Progenitor cell of endocrine pancreas (in vitro differentiated cells): ENCODE measurements at places on chromosomes 13 and 19. TPM values are rescaled to one million over a fixed set of nuclear protein-coding genes. Genes with fewer than 3 reads are reported as not detected.

Gene TEX29
- total RNA-seq = 0.43 and 0.44 TPM in 2 replicates

Gene ZNF709
- 5.8 and 9.1 TPM in 2 replicates for total RNA-seq

Gene DAND5
- total RNA-seq = not detected in 2 replicates

Gene OVOL3
- total RNA-seq = 0.47 TPM in 1 of 2 replicates, not detected in the other

Gene TDRD3
- total RNA-seq = 28.5 and 30.4 TPM in 2 replicates

Gene HCN2
- total RNA-seq = 0.34 and 0.47 TPM in 2 replicates

Gene CD209
- total RNA-seq = not detected in 2 replicates

Gene COMP
- 0.13 and 0.24 TPM in 2 replicates for total RNA-seq

Gene TMPRSS9
- total RNA-seq = not detected in 2 replicates

Gene FKRP
- 42.9 and 44.1 TPM in 2 replicates for total RNA-seq

Gene OR10H5
- not detected in 2 replicates for total RNA-seq

Gene ZNF441
- total RNA-seq = 3.8 and 4.4 TPM in 2 replicates

Gene PRR20A
- total RNA-seq = not detected in 2 replicates

Gene KLF2
- 2.7 TPM in 2 replicates for total RNA-seq

Gene NTN5
- total RNA-seq = 0.91 and 1.0 TPM in 2 replicates

Gene OR7D2
- 1.2 and 1.8 TPM in 2 replicates for total RNA-seq

Gene STARD13
- total RNA-seq = 11.6 and 11.7 TPM in 2 replicates

Gene IZUMO1
- 0.55 and 1.0 TPM in 2 replicates for total RNA-seq

Gene IFI30
- not detected in 2 replicates for total RNA-seq

Gene GPR183
- not detected in 2 replicates for total RNA-seq

Gene CEACAM18
- total RNA-seq = not detected in 2 replicates

Gene CEACAM4
- total RNA-seq = not detected in 2 replicates

Gene CEACAM16
- total RNA-seq = not detected in 2 replicates

Gene CYP4F12
- not detected in 2 replicates for total RNA-seq

Gene SACS
- 7.1 and 9.3 TPM in 2 replicates for total RNA-seq

Gene CD22
- total RNA-seq = 3.8 and 5.1 TPM in 2 replicates

Gene ZNF544
- total RNA-seq = 61.0 and 70.5 TPM in 2 replicates

Gene CALR3
- total RNA-seq = not detected in 2 replicates

Gene ASF1B
- 18.4 TPM in 2 replicates for total RNA-seq

Gene HTR2A
- not detected in 2 replicates for total RNA-seq

Gene SIGLEC12
- not detected in 2 replicates for total RNA-seq

Gene ZNF20
- total RNA-seq = 9.9 and 12.1 TPM in 2 replicates

Gene KLK3
- total RNA-seq = not detected in 2 replicates

Gene ZNF547
- total RNA-seq = 5.7 and 6.1 TPM in 2 replicates

Gene ZNF534
- total RNA-seq = 0.22 and 0.49 TPM in 2 replicates

Gene SLC6A16
- 10.5 and 11.8 TPM in 2 replicates for total RNA-seq

Gene LHB
- not detected in 2 replicates for total RNA-seq

Gene RYR1
- 0.65 and 1.4 TPM in 2 replicates for total RNA-seq

Gene IL12RB1
- not detected in 2 replicates for total RNA-seq

Gene LGALS14
- not detected in 2 replicates for total RNA-seq

Gene IGFL3
- not detected in 2 replicates for total RNA-seq

Gene IRGC
- not detected in 2 replicates for total RNA-seq

Gene ONECUT3
- 41.9 and 42.9 TPM in 2 replicates for total RNA-seq

Gene JSRP1
- 1.00 and 1.6 TPM in 2 replicates for total RNA-seq

Gene CDC34
- total RNA-seq = 96.9 and 100 TPM in 2 replicates

Gene DCT
- total RNA-seq = 0.20 TPM in 1 of 2 replicates, not detected in the other

Gene CPB2
- not detected in 2 replicates for total RNA-seq

Gene URAD
- total RNA-seq = not detected in 2 replicates

Gene ZNF626
- total RNA-seq = 35.7 and 36.2 TPM in 2 replicates

Gene SHISA7
- total RNA-seq = 0.10 TPM in 1 of 2 replicates, not detected in the other

Gene NACC1
- total RNA-seq = 92.3 and 103 TPM in 2 replicates

Gene FAM216B
- total RNA-seq = not detected in 2 replicates

Gene ZNF850
- total RNA-seq = 16.7 and 17.6 TPM in 2 replicates

Gene PDX1
- 260 and 303 TPM in 2 replicates for total RNA-seq

Gene MBD3L1
- total RNA-seq = not detected in 2 replicates

Gene ZNF317
- 38.6 and 46.8 TPM in 2 replicates for total RNA-seq

Gene SMAD9
- 10.5 and 11.1 TPM in 2 replicates for total RNA-seq

Gene CPT1C
- total RNA-seq = 49.9 and 53.1 TPM in 2 replicates

Gene ARHGAP45
- 6.1 and 8.1 TPM in 2 replicates for total RNA-seq
